ENCODE measurements at places on chromosomes 16 and 17. TPM values are rescaled to one million over a fixed set of nuclear protein-coding genes. Genes with fewer than 3 reads are reported as not detected.

- H3K4me3 ChIP-seq: no peak overlapping the region
- peaks cover 9% of the 10 kb centered on the region for H3K4me1 ChIP-seq
- H3K27ac ChIP-seq: no peak overlapping the region
These were observed 10.9 kb upstream of the ARHGAP23 start for GRCh38 chr17:38417210-38417951.

- no peak overlapping the region for H3K4me3 ChIP-seq
- DNase-seq: no peak
- no peaks in the 10 kb centered on the region for H3K27me3 ChIP-seq
- H3K36me3 ChIP-seq: no peaks in the 10 kb centered on the region
- peaks cover 13% of the 10 kb centered on the region for H3K4me1 ChIP-seq
These were observed 48.7 kb downstream of the DNAH17 start for GRCh38 chr17:78528541-78528940.

- no peak for DNase-seq
- H3K27ac ChIP-seq: no peak overlapping the region
- H3K27me3 ChIP-seq: peaks cover 48% of the 10 kb centered on the region
- no peak overlapping the region for H3K4me3 ChIP-seq
- H3K4me1 ChIP-seq: no peaks in the 10 kb centered on the region
- H3K36me3 ChIP-seq: no peaks in the 10 kb centered on the region
These were observed 32.4 kb upstream of the CDYL2 start for GRCh38 chr16:80836846-80837245.

DNA sequence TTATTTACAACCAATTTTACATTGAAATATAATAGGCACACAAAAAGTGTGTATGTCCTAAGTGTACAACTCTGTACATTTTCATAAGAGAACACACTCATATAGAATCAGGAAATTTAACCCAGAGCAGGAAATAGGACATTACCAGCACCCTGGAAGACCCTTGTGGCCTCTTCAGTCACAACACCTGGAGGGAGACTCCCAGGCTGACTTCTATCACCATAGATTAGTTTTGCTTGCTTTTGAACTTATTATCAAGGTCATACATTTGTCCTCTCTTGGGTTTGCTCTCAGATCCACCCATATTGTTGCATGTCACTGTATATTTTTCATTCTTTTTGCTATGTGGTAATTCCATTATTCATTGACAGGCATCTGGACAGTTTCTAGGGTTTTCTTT lies 5.8 kb downstream of the RIPOR1 start:
- no peak overlapping the region for H3K27ac ChIP-seq
- DNase-seq: no peak
- peaks cover 9% of the 10 kb centered on the region for H3K36me3 ChIP-seq

FAHD1 gene
- 21.7 TPM for total RNA-seq

CYB5D1 gene
- total RNA-seq: 14.0 TPM

Data from activated CD4-positive, alpha-beta T cell treated with anti-CD3 and anti-CD28 coated beads, Interleukin-2, amount 10 ng/mL, durations not matched to agents 24 days and 14 days (primary cell).